ENCODE measurements at places on chromosomes 11 and 22. TPM values are rescaled to one million over a fixed set of nuclear protein-coding genes. Genes with fewer than 3 reads are reported as not detected.

DNA sequence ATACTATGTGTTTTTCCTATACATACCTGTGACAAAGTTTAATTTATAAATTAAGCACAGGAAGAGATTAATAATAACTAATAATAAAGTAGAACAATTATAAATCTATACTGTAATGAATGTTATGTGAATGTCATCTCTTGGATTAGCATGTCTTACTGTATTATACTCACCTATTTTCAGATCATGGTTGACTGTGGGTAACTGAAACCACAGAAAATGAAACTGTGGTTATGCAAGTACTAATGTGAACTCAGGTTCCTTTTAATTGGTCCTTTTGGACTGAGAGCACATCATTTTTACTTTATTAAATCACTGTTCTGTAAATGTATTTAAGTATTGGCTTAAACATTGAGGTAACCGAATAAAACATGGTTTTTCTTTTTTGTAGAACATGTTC, 108.8 kb downstream of the PPP6R3 start:
- no peak for DNase-seq

Gene ATL3
- 40.0 TPM for total RNA-seq

Gene P2RY6
- not detected for total RNA-seq

DNA sequence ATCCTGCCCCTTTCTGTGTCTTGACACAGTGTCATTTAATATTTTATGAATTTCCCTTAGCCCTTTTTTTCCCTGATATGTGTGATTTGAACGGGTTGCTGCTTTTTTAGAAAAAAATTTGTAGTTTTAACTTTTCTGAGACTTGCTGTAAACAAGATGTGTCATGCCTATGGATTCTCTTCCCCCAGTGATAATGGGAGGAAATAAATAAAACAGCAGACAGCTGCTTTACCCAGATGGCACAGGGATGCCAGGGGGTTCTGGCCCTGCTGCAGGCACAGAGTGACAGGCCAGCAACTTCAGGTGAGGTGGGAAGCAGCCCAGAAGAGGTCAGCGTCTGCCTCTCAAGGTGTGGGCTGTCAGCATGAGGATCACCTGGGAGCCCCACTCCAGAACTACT, 266.9 kb downstream of the KIRREL3 start:
- DNase-seq = no peak

DNA sequence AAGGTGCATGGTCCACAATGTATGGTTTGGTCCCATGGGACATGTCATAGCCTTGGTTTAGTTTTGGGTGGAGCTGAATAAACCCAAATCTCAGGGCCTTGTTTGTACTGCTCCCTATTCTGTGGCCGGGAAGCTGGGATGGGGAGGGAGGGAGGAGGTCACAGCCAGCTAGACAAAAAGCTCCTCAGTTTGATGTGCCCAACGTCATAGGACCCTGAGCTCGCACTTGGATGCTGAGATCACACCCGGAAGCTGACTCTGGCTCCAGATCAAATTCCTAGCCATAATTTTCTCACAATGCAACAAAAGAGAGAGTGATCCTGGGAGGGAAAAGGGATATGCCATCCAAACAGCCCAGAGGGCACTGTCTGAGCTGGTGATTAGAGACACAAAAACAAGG, 1.5 kb downstream of the HSPB2 start:
- peak; percentile 83 for DNase-seq

Gene SCGB2A2
- not detected for total RNA-seq

Gene RAPSN
- total RNA-seq = not detected

DNA sequence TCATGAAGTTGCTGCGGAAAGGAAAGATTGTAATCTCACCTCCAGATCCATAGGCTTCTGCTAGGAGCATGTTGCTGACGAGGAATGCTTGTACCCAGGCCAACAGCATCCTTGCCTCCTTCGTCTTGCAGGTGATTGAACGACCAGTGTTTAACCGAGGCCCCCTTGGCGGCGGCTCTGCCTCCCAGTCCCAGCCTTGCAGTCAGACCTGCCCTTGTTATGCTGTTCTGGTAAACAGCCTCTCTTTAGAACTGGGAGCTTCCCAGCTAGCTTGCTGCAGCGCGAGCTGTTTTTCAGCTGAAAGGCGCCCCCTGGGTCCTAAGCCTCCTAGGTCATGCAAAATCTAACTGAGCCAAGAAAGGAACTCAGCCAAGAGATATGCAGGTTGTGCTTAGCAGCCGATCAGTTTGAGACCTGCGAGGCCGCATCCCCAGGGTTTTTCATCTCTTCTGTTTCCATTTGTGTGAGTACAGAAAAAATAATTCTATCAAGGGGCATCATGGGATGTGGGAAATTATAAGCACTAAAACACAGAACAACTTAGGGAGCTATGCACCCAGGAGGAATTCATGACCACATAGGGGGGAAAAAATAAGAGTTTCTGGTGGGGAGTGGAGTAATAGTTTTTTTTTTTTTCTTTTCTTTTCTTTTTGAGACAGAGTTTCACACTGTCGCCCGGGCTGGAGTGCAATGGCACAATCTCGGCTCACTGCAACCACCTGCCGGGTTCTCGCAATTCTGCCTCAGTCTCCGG, at the start of gene PIK3IP1:
TSS of gene PIK3IP1 (minus strand) at position 253 of the 754 bp plus-strand sequence. CDS start at position 109, 144 bp downstream.
- DNase-seq = peak; percentile 98

Gene SYT9
- total RNA-seq = 2.0 TPM

DNA sequence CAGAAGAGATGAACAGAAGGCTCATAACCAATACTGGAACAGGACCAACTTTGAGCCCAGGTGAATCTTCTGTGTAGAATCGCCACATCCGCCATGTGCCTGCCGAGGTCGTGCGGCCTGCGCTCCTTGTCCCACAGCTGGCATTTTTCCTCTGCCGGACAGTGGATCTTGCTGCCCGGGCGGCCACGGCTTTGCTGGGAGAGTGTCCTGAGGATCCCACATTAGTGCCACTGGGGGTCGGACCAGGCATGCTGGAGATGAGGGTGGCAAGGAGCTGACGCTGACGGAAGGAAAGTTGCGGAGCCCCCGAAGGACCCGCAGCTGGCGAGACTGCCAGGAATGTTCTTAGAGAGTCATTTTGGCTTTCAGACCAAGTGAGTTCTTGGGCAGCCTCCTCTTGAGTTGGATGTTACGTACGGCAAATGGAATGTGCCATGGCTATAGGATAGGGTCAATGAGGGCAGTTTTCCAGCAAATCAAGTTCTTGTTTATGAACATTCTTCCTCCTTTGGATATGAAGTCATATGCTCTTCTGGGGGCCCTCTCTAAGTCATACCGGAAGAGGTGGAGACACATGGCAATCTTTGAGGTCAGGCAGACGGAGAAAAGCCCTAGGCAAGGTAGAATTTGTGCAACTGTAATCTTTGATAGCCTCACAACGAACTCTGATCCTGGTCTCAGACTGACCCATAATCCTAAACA, 57.4 kb upstream of the NUP160 start:
- no peak for DNase-seq

Gene USP35
- total RNA-seq = 12.7 TPM

Gene BEST1
- total RNA-seq = 0.10 TPM

- no peak for DNase-seq
These were observed 76.4 kb upstream of the DRD2 start for GRCh38 chr11:113551645-113552044.

Gene FAM180B
- 0.58 TPM for total RNA-seq

DNA sequence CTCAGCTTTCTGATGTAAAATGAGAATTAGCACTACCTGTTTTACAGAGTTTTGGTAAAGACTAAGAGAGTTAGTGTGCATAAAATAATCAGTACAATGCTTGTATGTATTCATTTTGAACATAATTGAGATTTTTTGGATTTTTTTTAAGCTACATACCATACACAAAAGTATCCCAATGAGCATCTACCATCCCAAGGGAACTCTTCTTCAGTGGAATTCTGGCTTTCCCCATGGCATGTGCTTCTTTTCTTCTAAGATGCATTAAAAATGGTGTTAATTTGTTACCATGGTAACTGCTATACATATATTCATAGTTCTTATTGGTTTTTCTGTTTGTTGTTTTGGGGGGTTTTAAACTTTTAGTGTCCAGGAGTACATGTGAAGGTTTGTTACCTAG, 17.7 kb downstream of the OR8D1 start:
- no peak for DNase-seq

All from G401 (cell line).